HCT116 (cell line): ENCODE measurements at places on chromosomes 7 and 10.

DNA sequence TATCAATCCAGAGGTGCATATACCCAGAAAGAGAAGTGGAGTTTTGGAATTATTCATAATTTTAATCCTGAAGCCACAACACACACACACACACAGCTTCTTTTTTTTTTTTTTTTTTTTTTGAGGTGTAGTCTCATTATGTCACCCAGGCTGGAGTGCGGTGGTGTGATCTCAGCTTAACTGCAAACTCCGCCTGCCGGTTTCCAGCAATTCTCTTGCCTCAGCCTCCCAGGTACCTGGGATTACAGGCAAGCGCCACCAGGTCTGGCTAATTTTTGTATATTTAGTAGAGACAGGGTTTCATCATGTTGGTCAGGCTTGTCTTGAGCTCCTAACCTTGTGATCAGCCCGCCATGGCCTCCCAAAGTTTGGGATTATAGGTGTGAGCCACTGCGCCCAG lies 35.4 kb downstream of the TET1 start:
- no peak for DNase-seq

- DNase-seq, result no peak
Measured at GRCh38 chr7:18018296-18019215, 9.1 kb downstream of the PRPS1L1 start.

GRCh38 chr10:33278198-33278597 lies 56.3 kb downstream of the NRP1 start:
- no peak for DNase-seq

DNA sequence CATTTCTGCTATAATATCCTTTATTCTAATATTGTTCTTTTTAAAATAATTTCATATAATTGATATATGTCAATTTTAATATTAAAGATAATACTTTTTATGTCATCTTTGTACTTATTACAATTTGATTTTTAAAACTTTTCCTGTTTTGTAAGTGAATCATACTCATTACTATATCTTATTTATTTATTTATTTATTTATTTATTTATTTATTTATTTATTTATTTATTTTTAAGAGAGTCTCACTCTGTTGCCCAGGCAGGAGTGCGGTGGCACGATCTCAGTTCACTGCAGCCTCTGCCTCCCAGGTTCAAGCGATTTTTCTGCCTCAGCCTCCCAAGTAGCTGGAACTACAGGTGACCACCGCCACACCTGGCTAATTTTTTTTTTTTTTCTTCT lies 215.3 kb downstream of the SUGCT start:
- DNase-seq, result no peak

- DNase-seq, result no peak
Measured at GRCh38 chr10:20132816-20133215, 316.6 kb downstream of the PLXDC2 start.

DNA sequence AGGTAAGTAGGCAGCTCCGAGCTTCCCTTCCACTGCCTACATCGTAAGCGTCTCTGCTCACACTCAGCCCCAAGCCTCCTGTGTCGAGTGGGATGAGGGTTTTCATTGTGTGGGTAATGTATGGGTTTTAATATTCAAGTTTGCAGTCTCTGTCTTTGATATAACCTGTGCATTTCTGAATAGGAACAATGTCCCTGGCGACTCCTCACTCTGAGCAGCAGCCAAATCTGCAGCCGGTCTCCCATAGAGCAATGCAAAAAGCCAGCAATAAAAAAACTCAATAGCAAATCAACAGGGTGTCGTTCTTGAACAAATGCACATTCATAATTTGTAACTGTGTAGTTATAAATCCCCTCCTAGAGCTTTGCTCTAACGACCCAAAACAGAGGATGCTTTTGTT lies 33.4 kb downstream of the PPP1R17 start:
- DNase-seq, result no peak

GRCh38 chr7:91946549-91946948 lies 5.9 kb downstream of the AKAP9 start:
- no peak for DNase-seq

DNA sequence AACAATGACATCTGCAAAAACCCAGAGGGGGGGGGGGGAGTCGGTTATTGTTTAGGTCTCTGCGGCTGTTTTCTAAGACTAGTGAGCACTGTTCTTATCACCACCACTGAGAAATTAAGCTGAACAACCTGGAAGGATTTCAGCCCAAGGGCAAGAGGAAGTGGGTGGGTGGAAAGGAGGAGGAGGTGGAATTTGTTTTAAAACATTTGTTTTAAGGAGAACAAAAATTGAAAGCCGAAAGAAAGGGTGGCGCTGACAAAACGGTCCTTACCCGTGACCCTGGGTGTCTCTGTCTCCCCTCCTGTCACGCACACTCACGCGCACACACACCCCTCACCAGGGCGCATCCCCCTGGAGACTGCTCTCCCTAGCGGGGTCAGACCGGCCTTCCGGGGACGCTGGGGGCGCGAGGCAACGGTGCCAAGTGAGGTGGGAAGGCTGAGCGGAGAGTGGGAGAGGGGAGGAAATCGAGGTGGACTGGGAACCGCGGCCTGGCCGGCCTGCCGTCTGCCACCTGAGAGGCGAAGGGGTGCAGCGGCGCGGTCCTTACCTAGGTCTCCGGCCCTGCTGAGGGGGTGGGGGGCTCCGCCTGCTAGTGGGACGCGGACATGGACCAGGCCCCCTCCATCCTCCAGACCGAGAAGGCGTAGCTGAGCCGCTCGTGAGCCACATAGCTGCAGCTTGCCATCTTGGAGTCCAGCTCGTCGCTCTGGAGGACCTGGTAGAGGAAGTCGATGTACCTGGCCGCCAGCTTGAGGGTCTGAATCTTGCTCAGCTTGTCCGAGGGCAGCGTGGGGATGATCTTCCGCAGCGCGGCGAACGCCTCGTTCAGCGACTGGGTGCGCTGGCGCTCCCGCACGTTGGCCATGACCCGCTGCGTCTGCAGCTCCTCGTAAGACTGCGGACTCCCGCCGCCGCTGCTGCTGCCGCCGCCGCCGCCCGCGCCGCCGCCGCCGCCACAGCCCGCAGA lies 1.0 kb downstream of the TWIST1 start:
- no peak for DNase-seq
